ENCODE measurements at places on chromosomes 16 and 17. TPM values are rescaled to one million over a fixed set of nuclear protein-coding genes. Genes with fewer than 3 reads are reported as not detected.

- DNase-seq: no peak
Measured at GRCh38 chr16:4788489-4788889, 344 bp upstream of the SEPTIN12 start.

GRCh38 chr17:42562388-42563142 lies 617 bp downstream of the COASY start:
- no peak for DNase-seq

DNA sequence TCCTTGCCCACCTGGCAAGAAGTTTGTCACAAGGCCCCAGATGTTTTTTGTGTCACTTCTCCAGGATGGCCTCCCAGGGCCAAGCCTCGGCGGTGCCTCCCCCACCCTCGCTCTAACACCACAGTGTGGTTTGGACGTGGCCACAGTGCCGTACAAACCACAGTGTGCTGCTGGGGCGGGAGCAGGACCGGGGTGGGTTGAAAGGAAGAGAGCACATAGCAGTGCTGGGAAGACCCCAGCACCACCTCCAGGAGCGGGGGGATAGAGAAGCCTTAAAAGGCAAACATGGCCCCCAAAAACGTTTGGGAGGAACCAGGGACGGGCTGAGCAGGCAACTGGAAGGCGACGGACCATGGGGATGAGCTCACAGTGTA lies 5.0 kb upstream of the BCL6B start:
- DNase-seq: no peak

GRCh38 chr17:43813386-43813785 lies 19.6 kb downstream of the MPP3 start:
- DNase-seq: no peak

KRT33A gene
- not detected for total RNA-seq

DNA sequence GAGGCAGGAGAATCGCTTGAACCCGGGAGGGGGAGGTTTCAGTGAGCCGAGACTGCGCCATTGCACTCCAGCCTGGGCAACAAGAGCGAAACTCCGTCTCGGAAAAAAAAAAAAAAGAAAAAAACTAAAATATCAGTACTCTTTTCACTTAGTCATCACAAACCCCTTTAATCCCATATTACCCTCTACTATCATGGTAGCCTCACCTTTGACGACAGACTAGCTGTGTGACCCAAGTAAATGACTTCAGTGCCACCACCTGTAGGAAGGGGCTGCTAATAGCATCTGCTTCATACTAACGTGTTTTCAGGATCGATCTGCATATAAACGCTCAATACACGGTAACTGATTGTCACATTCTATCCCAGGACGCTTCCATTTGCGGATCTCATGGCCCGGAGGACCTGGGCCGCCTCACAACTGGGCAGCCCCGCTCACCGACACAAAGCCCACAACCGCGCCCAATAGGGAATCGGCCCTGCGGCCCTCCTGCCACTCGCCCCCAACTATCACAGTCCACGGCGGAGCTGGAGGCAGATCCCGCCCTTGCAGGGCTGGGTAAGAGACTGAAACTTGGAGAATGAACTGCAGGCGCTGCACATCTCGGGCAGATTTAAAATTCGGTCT lies 1.1 kb upstream of the ZNF263 start:
- DNase-seq: peak; percentile 82

DNA sequence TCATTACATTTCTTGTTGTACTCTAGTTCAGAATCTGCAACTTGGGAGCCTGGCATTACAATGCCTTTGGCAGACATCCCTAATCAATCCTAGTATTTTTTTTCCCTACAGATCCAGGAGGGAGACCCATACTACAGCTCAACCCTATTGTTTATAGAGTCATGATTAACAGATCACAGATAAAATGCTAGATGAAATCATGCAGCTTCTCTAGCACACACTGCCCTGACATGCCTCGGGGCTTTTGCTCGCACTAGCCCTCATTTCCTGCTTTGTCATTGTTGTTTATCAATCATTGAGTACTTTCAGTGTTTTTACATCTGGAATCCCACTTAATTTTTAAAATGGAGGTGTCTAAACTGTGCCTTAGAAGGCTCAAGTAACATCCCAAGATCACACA lies 412.5 kb downstream of the CA10 start:
- no peak for DNase-seq

- DNase-seq: no peak
Measured at GRCh38 chr17:10178506-10178991, 19.9 kb downstream of the GAS7 start.

DNA sequence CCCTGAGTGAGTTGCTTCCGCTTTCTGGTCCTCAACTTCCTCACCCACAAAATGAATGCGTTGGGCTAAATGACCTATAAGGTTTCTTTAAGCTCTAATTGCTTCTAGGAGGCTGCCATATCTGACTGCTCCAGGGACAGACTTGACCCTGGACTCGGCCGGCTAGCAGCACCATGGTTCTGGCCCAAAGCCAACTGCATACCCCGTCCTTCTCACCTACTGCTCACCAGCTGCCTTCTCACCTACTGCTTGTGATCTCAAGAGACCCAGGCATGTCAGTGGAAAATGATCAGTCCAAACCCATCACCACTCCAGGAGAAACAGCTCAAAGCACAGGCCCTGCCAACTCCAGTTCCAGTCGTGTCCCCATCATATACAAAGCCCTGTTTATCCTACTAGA lies 124.3 kb upstream of the IRX5 start:
- DNase-seq: no peak

DNA sequence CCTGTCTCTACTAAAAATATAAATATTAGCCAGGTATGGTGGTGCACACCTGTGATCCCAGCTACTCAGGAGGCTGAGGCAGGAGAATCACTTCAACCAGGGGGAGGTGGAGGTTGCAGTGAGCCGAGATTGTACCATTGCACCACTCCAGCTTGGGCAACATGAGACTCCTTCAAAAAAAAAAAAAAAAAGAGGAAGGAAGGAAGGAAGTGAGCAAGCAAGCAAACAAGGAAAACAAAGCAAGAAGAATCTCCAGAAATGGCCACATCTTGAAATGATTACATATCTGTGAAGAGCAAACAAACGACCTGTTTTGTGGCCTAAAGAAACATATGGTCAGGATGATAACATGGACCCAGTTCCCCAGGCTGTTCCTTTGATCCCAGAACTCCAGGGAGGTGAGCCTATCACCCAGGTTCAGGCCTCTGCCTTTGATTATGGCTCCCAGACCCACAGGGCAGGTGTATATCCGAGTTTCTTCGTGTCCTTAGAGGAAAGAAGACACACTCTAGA lies 8.9 kb downstream of the ACOX1 start:
- peak; percentile 66 for DNase-seq

GRCh38 chr17:77146246-77146632 lies 5.5 kb downstream of the SEC14L1 start:
- no peak for DNase-seq

GRCh38 chr17:1560101-1560857 lies 2.3 kb downstream of the PITPNA start:
- peak; percentile 34 for DNase-seq

DNA sequence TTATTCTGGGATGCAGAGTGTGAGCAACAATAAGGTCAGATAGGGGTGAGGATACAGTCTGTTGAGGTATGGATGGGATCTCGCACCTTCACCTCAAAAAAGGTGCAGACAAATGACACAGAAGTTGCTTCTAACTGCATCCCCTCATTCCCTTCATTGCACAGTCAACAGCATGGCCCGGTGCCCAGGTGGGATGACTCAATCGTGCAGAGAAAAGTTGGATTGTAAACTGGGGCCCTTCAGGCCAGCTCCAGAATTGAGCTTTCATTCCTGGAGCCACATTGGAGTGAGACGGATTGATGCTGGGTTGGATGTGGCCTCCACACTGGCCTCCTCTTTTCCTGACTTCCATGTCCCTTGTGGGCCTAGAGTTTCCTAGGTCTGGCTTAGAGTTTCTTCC lies 977.4 kb downstream of the KCNJ18 start:
- no peak for DNase-seq

DNA sequence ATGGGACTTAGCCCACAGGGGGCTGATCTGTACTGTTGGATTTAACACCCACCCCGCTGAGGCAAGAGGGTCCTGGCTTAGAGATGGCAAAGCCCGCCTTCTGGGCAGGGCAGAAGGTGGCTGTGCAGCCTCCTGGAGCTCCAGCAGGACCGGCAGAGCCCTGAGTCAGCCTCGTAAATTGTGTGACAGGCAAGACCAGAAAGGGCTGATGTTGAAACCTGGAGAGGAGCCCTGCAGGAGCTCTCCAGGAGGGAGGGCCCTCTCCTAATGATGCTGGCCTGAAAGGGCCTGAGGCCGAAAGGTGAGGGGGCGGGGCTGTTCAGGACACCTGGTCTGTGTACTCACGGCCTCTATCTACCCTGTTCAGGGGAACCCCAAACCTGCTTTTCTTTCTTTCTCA lies 22.5 kb upstream of the MYO15B start:
- no peak for DNase-seq

HIGD1B gene
- total RNA-seq: not detected

SYNGR3 gene
- 2.4 TPM for total RNA-seq

GRCh38 chr17:69547947-69548346 lies 133.4 kb downstream of the MAP2K6 start:
- DNase-seq: no peak

DNA sequence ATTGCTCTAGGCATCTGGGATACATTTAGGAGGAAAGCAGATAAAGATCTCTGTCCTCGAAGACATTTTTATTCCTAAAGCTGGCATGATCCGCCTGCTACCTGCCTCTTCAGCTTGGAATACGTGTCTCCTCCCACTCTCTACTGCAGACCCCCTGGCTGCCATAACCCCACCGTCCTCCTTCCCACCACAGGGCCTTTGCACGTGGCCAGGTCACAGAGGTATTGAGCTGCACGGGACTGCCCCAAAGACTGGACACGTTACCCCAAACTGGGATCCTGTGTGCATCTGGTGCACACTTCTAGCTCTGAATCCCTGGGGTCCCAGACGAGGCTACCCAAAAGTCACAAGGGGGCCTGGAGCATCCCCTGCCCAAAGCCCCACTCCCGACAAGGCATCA lies 351.2 kb upstream of the EEF2KMT start:
- DNase-seq: no peak

- no peak for DNase-seq
Measured at GRCh38 chr17:63832455-63832854, 5.0 kb upstream of the FTSJ3 start.

DNA sequence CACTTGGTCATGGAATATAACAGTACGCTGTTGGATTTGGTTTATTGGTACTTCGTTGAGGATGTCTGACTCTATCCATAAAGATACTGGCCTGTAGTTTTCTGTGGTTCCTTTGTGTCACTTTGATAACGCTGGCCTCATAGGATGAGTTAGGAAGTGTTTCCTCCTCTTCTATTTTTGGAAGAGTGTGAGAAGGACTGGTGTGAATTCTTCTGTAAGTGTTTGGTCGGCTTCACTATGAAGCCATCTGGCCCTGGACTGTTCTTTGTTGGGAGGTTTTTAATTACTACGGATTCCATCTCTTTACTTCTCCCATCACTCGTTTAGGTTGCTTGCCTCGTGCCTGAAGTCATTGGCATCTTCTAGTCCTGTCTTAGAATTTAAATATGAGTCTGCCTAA lies 117.3 kb downstream of the OR1D5 start:
- no peak for DNase-seq

DNA sequence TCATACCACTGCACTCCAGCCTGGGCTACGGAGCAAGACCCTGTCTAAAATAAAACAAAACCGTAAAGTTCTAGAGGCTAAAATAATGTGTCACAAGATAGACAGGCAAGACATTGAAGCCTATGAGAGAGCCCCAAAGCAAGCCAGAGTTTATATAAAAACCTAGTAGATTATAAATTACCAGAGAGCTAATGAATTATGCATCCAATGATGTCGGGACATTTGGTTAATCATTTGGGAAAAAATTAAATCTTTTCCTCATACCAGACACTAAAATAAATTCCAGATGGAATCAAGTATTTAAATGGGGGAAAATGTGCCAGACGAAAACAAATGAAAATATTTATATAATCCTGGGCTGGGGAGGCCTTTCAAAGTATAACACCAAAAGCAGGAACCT lies 24.2 kb downstream of the CCDC40 start:
- no peak for DNase-seq

SCGB1C2 gene
- not detected for total RNA-seq

- DNase-seq: no peak
Measured at GRCh38 chr16:50519001-50519400, 29.2 kb upstream of the NKD1 start.

GRCh38 chr16:75927810-75928209 lies 201.5 kb upstream of the CPHXL start:
- no peak for DNase-seq

SLC52A1 gene
- total RNA-seq: 0.47 TPM

DNA sequence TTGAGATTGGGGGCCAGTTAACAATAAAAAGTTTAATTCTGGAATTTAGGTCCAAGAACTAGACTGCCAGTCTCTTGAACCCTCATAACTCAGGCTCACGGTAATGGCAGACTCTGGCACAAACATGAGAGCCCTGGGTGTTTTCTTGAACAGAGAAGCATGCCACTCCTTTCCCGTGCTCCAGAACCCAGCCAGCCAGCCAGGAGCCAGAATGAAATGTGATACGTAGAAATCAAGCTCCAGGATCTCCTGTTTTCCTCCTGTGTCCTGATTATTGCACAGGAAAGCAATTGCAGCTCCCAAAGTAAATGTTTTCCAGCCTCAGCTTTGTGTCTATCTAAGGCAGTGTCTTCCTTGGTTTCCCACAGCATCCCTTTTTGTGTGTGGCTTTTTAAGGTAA lies 46.2 kb upstream of the NOL11 start:
- peak; percentile 5 for DNase-seq

DNA sequence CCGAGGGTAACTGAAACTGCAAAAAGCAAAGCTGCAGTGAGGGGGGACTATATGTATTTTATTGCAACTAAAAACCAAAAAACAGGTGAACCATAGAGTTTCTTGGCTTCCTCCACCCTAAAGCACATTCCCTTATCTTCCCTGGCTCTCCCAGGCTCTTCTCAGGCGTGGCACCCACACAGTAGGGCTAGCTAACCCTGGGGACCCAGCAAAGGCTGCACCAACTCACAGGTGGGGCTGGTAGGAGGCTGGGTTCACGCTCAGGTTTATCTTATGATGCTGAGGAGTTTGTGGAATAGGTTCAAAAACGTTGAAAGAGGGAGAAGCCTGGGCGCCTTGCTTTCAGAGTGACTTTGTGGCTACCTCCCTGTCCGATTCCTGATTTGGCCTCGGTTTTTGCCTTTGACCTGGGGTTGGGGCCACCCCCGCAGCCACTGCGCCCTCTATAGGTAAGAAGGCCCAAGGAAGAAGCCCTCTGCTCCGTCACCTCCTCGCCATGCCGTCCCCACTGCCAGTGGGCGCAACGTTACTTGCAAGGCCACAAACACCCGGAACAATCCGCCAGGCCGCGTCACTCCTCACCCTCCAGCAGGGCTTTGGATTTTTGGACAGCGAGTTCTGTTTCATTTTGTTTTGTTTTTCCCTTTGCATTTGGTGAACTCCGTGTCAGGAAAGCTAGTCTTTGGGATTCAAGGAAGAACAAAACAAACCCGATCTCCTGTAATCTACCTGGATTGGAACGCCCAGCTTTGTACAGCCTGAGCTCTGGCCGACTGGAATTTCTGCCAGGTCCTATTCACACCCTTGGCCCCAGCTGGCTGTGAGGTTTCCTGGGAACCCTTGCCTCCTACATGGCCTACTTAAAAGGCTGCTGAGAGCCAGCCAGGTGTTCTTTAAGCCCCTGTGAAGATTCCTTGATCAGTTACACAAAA lies 60.8 kb downstream of the TBC1D16 start:
- DNase-seq: no peak

RHBDL3 gene
- total RNA-seq: 0.05 TPM

- DNase-seq: no peak
Measured at GRCh38 chr17:71055128-71055527, 885.8 kb downstream of the KCNJ2 start.
